ENCODE measurements at places on chromosomes 2 and 18. TPM values are rescaled to one million over a fixed set of nuclear protein-coding genes. Genes with fewer than 3 reads are reported as not detected.

SLC11A1 gene
- total RNA-seq = not detected

UGGT1 gene
- 53.6 TPM for total RNA-seq

NEU4 gene
- total RNA-seq = not detected

GCA gene
- total RNA-seq = 1.6 TPM

CFAP210 gene
- not detected for total RNA-seq

IGFBP2 gene
- 40.1 TPM for total RNA-seq

DNA sequence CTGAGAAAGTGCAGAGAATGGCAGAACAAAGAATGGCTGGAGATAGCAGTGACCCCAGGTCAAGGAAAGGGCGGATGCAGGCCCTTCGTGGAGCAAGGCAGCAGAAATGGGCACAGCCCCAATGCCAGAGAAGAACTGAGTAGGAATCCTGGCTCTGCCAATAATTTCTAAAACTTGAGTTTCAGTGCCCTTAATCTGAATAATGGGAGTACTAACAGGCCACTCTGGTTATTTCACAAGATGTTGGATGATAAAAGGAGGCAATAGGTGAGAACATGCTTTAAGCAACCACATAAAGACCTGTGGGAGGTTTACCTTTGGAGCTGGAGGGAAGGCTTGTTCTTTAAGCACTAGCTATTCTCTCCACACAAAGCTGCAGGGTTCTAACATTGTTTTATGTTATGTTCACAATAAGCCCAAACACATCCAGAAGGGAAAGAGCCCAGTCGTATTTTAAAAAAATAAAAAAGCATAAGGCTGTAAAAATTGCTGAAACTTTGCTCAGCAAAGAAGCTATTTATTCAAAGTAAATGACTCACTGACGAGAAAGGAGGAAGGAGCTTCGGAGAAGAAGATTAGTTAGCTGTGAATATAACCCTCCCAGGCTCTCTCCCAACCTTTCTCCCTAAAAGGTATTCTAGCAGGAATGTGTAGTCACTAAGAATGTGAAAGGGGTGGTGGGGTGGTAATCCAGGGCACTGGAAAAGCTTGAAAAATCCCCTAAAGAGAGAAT lies 470.2 kb downstream of the TXNL1 start:
- H3K36me3 ChIP-seq = no peaks in the 10 kb centered on the region
- H3K4me3 ChIP-seq = peak overlapping the region; percentile 52
- peak; percentile 86 for DNase-seq
- no peaks in the 10 kb centered on the region for H3K27me3 ChIP-seq
- peaks cover 32% of the 10 kb centered on the region for H3K4me1 ChIP-seq

- peak overlapping the region; percentile 15 for H3K27ac ChIP-seq
- H3K4me1 ChIP-seq = peaks cover 53% of the 10 kb centered on the region
- H3K27me3 ChIP-seq = no peaks in the 10 kb centered on the region
- no peak overlapping the region for H3K4me3 ChIP-seq
- H3K36me3 ChIP-seq = no peaks in the 10 kb centered on the region
Observed at GRCh38 chr2:234241656-234242458, 191.4 kb downstream of the SPP2 start.

DNA sequence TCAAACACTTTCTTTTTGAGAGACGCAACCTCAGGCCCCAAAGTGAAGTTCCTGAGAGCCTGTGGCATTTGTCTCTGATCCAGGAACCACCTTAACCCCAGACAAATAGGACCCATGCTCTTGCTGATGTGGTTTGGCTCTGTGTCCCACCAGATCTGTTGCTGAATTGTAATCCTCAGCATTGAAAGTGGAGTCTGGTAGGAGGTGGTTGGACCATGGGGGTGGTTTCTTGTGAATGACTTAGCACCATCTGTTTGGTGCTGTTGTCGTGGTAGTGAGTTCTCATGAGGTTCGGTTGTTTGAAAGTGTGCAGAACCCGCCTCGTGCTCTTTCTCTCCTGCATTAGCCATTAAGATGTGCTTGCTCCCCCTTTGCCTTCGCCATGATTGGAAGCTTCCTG lies 252.6 kb downstream of the FAM210A start:
- no peak for DNase-seq
- H3K36me3 ChIP-seq = no peaks in the 10 kb centered on the region
- no peaks in the 10 kb centered on the region for H3K4me1 ChIP-seq
- H3K27ac ChIP-seq = no peak overlapping the region
- no peaks in the 10 kb centered on the region for H3K27me3 ChIP-seq

DNA sequence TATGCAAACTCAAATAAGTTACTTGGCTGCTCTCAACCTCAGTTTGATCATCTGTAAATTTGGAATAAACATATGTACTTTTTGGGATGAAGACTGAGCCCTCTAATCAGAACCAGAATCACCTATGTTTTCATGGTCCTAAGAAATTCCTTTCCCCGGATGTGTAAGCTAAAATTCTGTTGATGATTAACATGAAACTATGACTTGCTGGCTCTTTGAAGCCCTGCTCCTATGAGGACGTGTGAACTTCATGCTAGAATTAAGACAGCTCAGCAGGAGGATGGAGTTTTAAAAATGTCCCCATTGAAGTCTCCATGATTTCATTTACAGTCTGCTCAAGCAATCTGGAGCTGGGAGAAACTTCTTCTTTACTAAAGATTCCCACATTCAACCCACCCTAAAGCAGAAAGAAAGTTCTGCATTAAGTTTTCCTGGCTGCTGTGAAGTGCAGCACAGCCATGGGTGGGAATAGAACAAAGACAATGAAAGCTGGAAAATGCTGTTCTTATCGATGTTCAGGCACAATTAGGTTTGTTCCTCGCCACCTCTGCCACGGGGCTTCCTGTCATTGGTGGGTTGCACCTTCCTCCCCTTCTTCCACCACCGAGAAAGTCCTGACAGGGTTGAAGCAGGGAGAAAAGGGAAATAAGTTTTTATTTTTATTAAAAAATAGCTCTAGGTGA lies 50.9 kb downstream of the ADCYAP1 start:
- no peaks in the 10 kb centered on the region for H3K4me1 ChIP-seq
- H3K27ac ChIP-seq = no peak overlapping the region
- no peak overlapping the region for H3K4me3 ChIP-seq
- no peak for DNase-seq
- no peaks in the 10 kb centered on the region for H3K27me3 ChIP-seq
- no peaks in the 10 kb centered on the region for H3K36me3 ChIP-seq

GRCh38 chr2:183037553-183038340 lies 510 bp downstream of the NCKAP1 start:
- H3K36me3 ChIP-seq = no peaks in the 10 kb centered on the region
- H3K27me3 ChIP-seq = no peaks in the 10 kb centered on the region
- peak overlapping the region; percentile 93 for H3K27ac ChIP-seq
- H3K4me3 ChIP-seq = peak overlapping the region; percentile 86
